ENCODE measurements at places on chromosomes 2 and 18.

DNA sequence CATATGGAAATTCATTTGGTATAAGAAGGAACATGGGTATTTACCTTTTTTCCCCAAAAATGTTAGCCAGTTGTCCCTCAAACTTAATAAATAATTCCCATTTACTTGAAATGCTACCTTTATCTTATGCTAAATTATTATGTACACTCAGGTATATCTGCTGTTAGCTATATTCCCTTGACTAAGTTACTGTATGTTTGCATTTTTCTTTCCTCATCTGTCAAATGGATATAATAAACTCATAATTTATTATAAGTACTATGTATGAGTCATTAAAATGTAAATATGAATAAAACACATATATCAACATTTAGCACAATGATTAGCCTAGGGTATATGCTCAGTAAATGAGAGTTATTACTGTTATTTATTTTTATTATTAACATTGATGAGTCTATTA lies 117.4 kb downstream of the PMS1 start:
- no peak for DNase-seq

GRCh38 chr2:191051825-191052778 lies 38.1 kb upstream of the STAT1 start:
- DNase-seq = no peak

DNA sequence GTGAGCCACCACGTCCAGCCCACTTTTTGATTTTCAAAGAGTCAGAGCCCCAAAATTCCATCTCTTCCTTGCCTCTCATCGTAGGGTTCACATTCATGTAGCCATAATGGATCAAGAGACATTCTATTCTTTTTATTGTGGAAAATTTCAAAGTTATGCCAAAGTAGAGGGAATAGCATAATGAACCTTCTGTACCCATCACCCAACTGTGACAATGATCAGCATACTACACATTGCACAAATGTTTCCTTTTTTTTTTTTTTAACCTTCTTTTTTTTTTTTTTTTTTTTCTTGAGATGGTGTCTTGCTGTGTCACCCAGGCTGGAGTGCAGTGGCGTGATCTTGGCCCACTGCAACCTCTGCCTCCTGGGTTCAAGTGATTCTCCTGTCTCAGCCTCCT lies 162.4 kb downstream of the EML6 start:
- DNase-seq = no peak

DNA sequence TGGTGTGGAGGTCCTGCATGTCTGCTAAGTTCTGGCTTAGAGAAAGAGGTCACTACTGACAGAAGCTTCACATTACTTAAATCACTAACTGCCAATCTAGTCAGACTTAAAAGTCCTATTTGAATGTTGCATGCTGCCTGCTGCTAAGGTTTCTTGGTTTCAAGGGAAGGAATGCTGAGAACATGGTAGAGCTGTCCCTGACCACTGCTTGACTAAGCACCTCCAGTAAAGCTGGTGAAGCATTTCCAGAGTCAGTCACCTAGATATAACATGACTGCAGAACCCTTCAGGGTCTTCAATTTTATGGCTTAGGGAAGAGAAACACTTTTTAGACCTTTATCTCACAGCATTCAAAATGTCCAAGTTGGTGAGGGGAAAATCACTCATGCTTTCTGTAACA lies 2178.3 kb upstream of the PIK3C3 start:
- DNase-seq = no peak

GRCh38 chr2:66109419-66109818 lies 325.5 kb upstream of the MEIS1 start:
- DNase-seq = no peak

DNA sequence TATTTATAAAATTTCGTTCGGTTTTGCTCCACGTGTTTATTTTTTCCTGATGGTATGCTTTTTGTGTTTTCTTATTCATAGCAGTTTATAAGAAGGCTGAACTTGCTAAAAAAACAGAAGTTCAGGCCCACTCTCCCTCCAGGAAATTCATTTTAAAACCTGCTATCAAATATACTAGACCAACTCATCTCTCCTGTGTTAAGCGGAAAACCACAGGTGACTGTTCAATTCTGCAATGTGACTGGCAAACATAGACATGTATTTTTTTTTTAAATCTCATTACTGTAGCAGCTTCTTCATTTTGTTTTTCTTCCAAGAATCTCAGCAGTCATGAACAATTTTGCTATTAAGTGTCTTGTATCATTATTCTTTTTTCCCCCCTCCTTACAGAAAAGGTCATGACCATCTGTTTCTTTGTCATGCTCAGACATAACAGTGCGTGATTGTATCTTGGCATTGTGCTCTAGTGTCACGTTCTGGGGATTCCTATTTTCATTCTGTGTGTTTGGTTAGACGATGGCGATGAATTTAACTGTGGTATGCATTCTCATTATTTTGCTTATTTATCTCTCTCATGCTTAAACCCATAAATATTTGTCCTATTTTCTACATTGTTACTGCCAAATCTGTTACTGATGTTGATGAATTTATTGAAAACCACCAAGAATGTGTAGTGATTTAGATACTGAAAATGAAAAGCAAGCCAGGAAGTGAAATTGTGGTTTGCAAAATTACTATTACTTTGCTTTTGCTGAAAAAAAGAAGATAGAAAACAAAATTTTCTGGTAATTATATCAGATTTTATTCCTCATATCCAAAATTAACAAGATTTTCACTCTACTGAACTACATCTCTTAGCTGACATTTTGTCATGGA lies 74.6 kb upstream of the UNC80 start:
- DNase-seq = no peak

- no peak for DNase-seq
Observed at GRCh38 chr2:190846746-190847145, 33.9 kb upstream of the GLS start.

DNA sequence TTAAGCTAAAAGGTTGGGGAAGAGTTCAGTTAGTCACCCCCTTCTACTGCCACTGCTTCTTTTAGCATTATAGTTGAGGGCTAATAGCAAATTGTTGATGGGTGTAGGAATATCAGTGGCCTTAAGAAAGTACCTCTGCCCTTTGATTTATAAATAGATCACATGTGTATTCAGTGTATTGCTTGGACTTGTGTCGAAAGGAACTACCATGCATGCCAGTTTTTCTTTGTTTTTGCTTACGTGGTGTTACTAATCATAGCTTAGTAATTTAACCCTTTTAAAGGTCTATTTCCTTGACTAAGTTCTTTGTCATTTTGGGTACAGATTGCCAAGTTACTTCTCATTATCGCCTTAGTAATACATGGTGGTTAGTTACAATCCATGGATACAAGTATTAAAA lies 85.6 kb downstream of the MIB1 start:
- DNase-seq = no peak

DNA sequence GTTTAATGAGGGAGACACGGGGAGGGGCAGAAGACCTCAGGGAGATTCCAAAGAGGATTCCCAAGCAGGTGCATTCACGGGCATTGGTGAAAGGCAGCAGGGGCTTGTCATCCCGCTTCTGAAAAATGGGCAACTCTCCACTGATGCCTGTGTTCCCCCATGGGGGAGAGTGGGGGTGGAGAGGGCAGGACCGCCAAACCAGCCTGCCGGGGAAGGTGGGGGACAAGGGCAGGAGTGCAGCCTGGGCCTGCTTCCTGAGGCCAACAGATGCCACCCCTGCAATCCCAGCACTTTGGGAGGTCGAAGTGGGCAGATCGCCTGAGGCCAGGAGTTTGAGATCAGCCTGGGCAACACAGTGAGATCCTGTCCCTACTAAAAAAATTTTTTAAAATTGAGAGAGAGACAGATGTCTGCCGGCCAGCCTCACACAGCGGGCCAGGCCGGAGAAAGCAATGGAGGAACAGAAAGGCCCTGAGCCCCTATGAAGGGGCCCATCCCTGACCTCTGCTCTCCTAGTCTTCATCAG lies 44.8 kb upstream of the UBE2F start:
- no peak for DNase-seq

DNA sequence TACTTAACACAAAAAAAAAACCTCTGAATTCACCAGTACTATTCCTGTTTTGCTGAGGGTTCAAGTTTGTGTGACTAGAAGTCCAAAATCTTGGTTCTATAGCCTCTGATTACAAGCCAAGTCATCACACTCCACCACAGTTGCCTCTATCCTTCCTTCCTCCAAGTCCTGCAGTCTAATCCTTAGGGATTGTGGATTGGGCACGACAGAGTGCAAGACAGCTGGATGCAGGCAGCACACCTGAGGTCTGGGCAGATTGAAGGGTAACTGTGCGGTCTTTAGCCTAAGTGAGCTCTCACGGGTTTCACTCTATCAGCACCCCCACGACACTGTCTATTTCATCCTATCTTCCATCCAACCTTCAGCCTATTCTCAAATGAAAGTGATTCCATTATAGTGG lies 299.4 kb upstream of the ID2 start:
- no peak for DNase-seq

DNA sequence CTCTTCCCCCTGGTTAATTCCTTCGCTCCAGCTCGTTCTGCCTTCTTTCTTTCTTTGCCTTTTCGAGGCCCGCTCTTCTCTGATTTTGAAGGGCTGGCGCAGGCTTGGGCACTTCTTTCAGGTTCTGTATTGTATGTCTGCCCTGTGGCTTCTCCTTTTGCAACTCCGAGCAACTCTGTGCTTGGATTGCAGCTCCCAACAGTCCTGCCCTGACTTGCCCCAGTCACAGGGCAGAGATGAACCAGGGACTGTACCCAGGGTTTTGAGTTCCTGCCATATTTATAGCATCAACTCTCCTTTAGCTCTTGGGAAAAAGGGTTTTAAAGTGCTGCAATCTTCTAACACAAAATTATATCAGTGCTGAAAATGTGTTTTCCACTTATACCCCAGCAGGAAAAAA lies 31.1 kb upstream of the CD8A start:
- no peak for DNase-seq

DNA sequence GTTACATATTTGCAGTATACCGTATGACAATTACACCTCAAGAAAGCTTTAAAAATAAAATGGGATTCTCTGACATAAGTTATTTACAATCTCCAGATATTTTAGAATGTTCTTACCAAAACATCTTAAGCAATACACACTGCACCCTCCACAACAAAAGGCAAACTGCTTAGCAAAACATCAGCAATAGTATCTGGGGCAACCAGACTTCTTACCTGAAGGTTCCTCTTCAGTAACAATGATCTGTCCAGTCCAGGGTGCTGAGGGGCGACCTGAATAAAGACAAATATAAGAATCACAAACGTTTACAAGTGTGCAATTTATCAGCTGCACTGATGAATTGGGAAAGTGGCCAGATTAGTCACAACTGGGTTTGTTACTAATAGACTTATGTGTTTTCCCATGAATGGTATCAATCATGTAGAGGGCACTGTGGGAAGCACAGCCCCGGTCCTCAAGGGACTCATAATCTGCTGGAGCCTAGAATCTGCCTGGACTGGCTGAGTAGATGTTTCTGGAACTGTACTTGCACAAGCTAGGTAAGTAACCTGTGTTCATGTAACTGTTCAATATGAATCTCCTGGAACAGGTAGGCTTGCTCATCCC lies 70.7 kb downstream of the MYOM1 start:
- DNase-seq = peak; percentile 66

DNA sequence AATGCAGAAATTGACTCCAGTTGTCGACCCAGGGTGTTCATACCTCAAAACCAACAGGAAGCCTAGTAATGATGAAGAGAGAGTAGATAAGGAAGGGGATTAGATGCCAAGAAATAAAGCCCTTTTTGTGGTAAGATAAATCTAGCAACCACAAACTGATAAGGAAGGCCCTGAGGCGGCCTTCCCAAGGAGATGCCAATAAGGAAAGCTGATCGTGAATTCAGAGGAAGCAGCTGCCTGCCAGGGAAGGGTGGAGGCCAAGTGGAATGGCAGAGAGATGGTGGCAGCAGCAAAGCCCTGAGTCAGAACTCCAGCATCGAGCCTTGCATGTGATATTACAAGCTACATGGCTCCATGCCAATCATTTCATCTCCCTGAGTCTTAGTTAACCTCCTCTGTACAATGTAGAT lies 126.3 kb downstream of the IRS1 start:
- no peak for DNase-seq

DNA sequence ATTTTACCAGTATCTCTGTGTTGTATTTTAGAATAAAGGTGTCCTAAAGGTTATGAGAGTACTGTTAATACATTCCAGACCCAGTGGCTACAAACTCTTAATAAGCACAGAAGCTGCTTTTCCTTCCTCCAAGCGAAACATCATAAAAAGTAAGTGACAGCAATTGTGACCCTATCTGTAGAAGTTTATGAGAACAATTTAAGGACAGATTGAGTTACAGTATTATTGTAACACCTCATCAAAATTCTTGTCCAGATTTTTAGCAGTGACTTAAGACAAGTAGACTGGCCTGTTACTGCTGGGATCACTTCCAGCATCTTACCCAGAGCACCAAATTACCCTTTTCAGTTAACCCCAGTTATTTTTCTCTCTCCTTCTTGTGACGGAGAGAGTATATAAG lies 154.6 kb downstream of the ERBB4 start:
- DNase-seq = no peak

- DNase-seq = no peak
Observed at GRCh38 chr2:220315098-220315823, 687.8 kb downstream of the SLC4A3 start.

GRCh38 chr2:68237976-68238580 lies 14.3 kb downstream of the PPP3R1 start:
- DNase-seq = no peak

DNA sequence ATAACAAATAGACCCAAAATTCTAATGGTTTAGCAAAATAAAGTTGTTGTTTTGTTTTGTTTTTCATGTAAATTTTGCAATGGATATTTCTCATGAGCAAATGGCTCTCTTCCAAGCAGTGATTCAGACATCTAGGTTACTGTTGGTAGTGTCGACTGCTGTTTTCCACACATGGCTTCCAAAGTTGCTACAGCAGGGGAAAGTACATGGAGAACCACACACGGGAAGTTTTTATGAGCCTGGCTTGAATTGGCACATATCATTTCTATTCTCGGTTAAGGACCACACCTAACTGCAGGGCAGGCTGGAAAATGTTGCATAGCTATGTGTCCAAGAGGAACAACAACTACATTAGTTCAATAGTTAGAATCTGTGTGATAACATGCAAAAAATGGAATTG lies 262.1 kb downstream of the GALNT13 start:
- peak; percentile 34 for DNase-seq

- no peak for DNase-seq
Observed at GRCh38 chr2:102143450-102143985, 972 bp downstream of the IL1R1 start.

DNA sequence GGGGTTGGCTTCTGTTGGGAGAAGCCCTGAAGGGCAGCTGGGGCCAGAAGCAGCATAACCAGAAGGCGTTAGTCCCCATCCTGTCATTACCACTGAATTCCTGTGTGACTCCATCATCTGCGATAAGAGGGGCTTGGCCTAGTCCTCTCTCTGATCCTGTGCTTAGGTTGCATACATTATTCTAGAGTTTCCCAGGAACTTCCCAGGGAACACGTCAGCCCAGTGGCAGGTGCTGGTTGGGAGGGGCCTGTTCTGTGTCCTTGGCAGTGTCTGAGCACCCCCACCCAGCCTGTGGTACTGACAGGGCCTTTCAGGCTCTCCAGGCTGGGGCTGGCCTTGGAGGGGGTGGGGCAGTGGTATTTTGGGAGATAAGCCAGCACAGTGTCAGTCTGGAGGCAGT lies 4.5 kb upstream of the TOGARAM2 start:
- DNase-seq = no peak

- DNase-seq = no peak
Observed at GRCh38 chr2:179758636-179759035, 102.8 kb downstream of the ZNF385B start.

GRCh38 chr2:29347774-29348461 lies 232.7 kb downstream of the CLIP4 start:
- no peak for DNase-seq

Data from skeletal muscle cell (primary cell).